ENCODE measurements at places on chromosomes 12 and 14. TPM values are rescaled to one million over a fixed set of nuclear protein-coding genes. Genes with fewer than 3 reads are reported as not detected.

Gene FIGNL2
- total RNA-seq = 0.63 TPM

Gene AMHR2
- not detected for total RNA-seq

Gene HCAR3
- total RNA-seq = 3.0 TPM

Gene RBP5
- 1.3 TPM for total RNA-seq

GRCh38 chr14:22837750-22838538, 1.6 kb downstream of the MMP14 start:
- DNase-seq = no peak

DNA sequence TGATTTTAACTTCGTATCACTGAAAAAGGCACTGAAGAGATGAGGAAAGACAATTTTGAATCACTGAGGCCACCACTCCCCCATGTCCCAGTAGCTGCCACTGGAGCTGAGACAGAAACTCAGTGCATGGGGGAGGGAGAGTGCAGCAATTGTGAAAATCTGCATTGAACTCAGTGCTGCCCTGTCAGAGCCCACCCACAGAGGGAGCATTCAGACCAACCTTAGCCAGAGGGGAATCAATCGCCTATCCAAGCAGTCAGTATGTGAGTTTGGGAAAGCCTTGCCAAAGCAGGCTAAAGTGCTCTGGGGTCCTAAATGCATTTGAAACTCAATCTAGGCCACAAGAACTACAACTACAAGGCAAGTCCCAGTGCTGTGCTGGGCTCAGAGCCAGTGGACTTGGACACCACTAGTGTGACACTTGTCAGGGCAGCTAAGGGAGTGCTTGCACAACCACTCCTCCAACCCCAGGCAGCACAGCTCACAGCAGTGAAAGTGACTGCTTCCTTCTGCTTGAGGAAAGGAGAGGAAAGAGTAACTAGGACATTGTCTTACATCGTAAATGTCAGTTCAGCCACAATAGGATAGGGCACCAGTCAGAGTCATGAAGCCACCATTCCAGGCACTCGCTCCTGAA, 13.3 kb downstream of the RNASE3 start:
- no peak for DNase-seq

DNA sequence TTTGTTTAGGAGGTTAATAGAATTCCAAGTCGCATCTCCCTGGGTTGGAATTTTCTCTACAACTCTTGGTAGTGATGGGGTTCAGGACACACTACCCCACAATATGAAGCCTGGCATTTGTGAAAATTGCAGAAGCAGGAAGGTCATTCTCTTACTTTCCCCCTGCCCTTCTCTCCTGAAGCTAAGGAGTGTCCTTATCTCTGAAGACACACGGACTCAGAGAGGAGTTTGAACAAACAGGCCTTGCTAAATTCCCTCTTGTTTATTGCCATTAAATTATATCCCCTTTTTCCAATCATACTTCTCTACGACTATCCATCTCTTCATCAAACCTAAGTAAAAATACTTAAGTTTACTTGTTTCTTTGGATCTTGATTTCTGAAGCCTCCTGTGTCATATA, 443.0 kb downstream of the RAD51B start:
- DNase-seq = no peak

GRCh38 chr12:12511895-12512711, 50.6 kb downstream of the DUSP16 start:
- no peak for DNase-seq

DNA sequence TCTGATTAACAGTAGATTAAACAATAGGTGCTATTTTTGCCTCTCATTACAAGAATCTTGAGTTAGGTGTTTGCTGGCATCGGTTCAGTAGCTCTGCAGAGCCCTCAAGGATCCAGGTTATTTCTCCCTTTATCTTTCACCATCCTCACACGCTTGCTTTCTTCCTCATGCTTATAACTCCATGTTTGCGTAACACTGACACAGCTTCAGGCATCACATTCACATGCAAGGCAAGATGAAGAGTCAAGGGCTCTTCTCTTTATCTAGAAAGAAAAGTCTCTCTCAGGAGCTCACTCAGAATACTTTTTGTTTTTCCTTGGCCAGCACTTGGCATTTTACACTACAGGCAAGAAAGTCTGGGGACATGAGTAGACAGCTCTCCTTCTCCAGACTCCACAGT, 24.2 kb upstream of the PTHLH start:
- DNase-seq = no peak

GRCh38 chr14:22509751-22510300, 79.2 kb downstream of the DAD1 start:
- no peak for DNase-seq

- no peak for DNase-seq
Measured at GRCh38 chr14:63212776-63213500, 8.7 kb downstream of the RHOJ start.

- DNase-seq = no peak
Measured at GRCh38 chr12:52675301-52675701, 4.9 kb downstream of the KRT1 start.

Measured in omental fat pad (tissue), 4 donors.